ENCODE measurements at places on chromosomes 4 and X.

DNA sequence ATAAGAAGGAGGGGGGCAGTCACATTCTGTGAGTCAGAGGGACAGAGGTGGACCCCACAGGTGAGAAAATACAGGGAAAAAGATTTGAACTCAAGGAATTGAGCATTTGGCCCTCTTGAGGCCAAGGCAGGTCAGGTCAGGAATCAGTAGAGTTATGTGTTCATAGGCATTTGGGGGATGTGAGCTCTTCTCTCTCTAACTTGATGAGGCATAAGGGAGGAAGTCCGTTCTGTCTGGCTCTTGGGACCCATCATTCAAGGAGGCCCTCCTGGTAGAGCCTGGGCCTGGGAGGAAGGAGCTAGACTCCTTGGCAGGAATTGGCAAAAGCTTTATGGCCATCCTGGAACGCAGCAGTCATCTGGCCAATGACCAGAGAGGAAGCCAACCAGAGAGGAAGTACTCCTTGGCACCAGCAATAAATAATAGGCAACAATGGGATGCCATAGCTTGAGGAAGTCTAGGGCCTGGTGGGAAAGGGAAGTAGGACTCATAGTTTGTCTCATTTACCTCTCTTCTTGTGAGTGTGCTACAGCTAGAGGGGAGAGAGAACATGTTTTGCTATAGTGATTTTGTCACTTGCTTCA is 53.0 kb downstream of the MSN start:
- DNase-seq = no peak

GRCh38 chr4:128288689-128289106 is 1.1 kb upstream of the PGRMC2 start:
- no peak for DNase-seq

- DNase-seq = no peak
Observed at GRCh38 chrX:141405853-141406492, 163.7 kb upstream of the SPANXC start.

GRCh38 chr4:80026100-80026499 is 46.9 kb downstream of the ANTXR2 start:
- DNase-seq = no peak

DNA sequence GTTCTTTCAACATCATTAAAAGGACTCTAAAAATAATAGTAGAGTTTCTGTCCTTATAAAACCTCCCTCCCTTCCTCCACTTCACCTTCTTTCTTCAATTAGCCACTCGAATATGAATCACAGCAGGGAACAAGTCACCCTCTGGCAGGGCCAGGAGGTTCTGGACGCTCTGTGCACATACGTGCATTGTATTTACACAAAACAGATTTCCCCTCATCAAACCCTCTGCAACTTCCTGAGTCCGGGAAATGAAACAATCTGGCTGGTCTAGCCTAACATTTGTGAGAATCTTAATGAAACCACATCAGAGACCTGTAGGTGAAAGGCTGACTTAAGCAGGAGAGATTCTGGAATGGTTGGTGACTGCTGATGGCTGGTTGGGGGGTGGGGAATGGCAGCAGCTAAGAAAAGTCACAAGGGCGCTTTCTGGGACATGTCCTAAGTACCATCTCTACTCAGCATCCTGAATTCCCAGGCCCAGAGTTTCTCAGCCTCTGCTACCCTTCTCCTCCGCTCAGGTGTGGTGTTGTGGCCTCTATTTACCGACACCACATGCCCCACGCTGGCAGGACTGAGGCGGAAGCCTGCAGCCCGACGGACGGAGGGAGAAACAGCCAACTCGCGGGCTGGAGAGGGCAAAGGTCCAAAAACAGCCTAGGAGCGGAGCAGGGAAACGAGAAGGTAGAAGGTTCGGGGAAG is 1.0 kb downstream of the ZDHHC9 start:
- DNase-seq = peak; percentile 1

GRCh38 chr4:41820473-41820872 is 71.9 kb upstream of the PHOX2B start:
- no peak for DNase-seq

GRCh38 chr4:182640932-182641331 is 276.3 kb downstream of the DCTD start:
- DNase-seq = no peak

DNA sequence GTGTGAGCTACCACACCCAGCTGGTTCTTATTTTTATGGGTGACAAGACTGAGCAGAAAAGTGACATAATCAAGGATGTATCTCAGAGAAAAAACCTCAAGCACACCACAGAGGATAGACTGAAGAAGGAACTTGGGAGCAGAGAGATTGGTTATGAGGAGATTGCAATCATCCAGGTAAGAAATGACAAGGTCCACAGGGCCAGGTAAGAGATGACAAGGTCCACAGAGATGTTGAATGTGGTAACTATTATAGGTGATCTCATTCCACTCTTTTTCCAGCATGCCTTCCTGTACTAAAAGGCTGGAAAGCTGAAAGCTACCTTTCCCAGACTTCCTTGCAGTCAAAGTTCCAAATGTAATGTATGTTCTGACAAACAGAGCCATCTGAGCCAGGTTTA is 15.9 kb upstream of the RBM47 start:
- DNase-seq = no peak

GRCh38 chrX:132333351-132333750 is 114.1 kb upstream of the RAP2C start:
- DNase-seq = no peak

DNA sequence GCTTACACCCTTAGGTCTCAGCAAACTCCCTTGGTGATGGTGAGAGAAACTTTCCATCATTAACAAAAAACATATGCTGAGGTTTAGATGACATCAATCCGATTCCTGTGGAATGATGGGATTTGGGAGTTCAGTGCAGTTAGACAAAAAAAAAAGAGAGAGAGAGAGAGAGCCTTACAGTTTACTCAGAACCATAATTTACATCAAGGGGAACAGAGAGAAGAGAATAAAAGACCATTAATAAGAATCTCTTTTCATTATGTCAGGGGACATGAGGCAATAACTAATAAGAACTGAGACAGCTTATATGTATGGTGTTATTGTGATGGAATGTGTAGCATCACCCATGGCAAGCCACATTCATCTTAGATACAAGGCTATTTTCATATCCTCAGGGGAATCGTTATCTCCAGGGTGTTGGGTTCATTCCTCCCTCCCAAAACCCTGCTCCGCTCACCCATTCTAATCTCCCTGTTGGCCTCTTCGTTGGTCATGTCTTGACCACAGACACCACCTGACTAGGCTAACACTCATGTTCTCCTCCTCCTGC is 175.7 kb upstream of the MXRA5 start:
- DNase-seq = no peak
